ENCODE measurements at places on chromosomes 16 and 17.

DNA sequence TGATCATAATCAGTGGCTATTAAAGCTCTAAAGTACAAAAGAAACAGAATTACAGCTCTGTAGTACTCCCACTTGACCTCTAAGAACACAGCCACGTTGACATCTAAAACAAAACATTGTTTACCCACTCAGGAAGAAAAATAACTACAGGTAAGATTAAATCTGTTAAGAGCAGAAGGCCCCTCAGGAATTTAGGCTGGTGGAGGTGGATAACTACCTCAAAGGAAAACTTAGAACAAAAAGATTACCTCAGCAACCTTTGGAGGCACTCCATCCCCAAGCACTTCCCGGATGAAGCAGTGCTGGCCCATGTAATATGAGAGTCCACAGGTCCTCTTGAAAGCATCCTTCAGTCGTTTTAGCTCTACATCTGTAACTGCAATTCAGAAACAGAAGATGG is 46.7 kb downstream of the USP32 start:
- no peak for DNase-seq

DNA sequence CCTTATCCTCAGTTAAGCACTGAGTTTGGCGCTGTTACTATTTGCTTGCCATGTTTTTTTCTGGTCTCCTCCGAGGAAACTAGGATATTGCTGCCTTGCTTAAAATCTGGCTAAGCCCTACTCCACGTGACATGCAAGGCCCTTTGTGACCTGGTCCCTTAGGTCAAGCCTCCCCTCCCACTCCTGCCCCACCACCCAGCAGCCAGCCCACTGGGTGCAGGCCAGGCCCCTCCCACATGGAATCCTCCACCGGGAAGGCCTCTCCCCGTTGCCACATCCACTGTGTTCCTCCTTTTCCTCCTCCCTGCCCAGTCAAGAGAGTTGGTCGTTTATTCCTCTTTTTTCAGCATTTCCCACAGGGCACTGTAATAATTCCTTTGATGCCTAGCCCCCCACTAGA is 16.2 kb downstream of the PSMD3 start:
- DNase-seq, result no peak

- no peak for DNase-seq
These were observed 1496.7 kb downstream of the CDH11 start for GRCh38 chr16:63625126-63625525.

DNA sequence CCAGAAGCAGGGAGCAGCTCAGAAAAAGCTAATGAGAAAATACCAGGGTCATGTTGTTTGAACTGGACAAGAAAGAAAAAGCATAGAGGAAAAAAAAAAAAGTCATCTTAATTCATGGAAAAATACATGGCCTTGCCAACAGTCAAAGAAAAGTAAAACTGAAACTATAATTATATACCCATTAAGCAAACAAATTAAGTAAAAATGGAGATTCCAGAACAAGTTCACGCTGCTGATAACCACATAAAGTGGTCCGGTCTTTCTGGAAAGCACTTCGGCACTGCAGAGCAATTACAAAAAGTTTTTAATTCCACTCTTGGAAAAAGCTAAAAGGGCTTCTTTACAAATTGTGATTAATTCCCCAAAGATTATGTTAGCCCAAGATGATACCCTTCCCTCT is 12.4 kb upstream of the P2RX5 start:
- DNase-seq, result no peak

DNA sequence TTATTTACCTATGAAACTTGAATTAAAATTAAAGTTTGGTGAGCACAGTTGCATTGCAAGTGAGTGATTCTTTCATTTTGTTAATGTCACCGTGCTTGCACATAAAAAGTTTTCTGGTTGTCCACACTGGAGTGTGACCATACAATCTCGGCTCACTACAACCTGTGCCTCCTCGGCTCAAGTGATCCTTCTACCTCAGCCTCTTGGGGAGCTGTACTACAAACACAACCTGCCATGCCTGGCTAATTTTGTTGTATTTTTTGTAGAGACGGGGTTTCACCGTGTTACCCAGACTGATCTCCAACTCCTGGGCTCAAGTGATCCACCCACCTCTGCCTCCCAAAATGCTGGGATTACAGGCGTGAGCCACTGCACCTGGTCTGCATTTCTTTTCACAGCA is 50.1 kb upstream of the ADCY7 start:
- no peak for DNase-seq

All from CD4-positive, alpha-beta T cell (primary cell).